ENCODE measurements at places on chromosomes 7 and 10.

DNA sequence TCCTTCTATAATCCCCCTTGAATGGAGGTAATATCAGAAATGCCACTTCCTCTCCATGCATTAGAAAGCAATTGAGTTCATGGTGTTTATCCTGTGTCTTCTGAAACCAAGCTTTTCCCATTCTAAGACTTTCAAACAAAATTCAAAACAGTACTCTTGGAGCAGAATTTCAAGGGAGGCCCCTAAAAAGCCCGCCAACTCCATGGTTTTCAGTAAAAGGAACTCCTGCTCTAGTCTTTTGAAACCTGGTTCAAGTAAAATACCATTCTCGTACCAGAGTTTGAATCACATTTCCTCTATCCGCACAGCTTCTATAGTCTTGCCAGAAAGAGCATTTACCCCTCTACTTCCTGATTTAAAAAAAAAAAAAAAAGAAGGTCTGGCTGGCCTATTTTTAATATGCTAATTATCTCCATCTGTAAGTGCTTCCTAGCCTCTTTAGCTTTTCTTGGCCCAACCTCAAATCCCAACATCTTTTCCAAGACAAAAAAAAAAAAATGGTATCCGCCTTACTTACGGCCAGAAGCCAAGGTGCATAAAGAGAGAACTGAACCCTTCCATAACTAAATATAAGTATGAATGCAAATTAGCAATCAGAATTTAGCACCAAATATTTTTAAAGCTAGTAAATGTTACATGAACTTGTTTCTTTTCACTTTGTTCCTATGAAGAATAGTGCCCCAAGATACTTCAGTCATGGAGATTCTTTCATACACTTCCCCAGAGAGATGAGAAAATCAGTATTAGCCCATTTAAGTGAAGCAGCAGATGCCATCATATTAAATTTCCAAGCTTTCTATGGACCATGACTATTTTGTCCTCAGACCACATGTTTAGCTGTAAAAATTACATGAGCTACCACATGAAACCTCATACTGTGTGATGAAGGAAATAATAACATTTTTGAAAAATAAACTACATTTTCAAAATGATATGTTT lies 199.9 kb upstream of the FAM3C start:
- no peak overlapping the region for H3K4me3 ChIP-seq
- DNase-seq, result no peak
- H3K27me3 ChIP-seq, result no peaks in the 10 kb centered on the region
- H3K36me3 ChIP-seq, result no peaks in the 10 kb centered on the region

DNA sequence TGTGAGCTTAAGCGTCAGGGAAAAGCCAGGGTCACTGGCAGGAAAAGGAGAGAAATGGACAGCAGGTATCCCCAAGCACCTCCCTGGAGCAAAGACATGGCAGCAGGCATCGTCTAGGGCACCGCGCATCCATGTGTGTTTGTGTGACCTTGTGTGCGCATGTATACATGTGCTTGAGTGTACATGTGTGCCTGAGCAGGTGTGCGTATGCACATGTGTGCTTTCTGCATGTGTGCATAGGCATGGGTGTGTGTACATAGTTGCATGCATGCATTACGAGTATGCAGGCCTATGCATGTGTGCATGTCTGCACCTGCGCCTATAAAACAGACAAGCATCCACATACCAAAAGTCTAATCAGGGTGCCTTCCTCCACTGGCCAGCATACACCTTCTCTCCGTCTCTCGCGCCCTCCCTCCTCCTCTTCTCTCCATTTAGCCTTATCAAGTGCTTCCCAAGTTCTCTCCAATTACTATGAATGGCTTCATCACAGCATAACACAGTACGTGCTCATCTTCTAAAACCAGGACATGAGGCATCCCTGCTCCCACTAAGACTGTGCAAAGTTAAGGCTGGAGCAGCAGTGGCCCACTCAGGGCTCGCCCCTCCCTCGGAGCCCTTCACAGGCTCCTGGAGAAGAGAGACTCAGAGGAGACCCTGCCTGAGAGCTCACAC lies 30.6 kb downstream of the RASGEF1A start:
- H3K27me3 ChIP-seq, result peaks cover 21% of the 10 kb centered on the region
- H3K36me3 ChIP-seq, result no peaks in the 10 kb centered on the region
- H3K4me3 ChIP-seq, result no peak overlapping the region
- no peak overlapping the region for H3K27ac ChIP-seq
- H3K4me1 ChIP-seq, result peaks cover 14% of the 10 kb centered on the region

DNA sequence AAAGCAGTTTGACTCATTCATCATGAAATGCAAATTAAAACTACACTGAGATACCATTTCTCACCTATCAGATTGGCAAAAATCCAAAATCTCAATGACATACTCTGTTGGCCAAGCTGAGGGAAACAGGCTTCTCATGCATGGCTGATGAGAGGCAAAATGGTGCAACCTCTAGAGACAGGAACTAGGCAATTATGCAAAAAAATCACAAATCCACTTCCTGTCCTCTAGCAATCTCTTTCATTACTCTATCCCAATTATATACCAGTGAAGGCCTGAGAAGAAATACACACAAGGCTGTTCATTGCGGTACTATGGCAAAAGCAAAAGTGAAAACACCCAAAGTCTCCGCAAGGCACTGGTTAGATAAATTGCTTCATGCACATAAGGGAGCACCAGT lies 25.9 kb upstream of the PTPRN2 start:
- H3K27ac ChIP-seq, result no peak overlapping the region
- no peaks in the 10 kb centered on the region for H3K27me3 ChIP-seq
- DNase-seq, result no peak
- peaks cover 20% of the 10 kb centered on the region for H3K4me1 ChIP-seq

GRCh38 chr7:120452665-120453064 lies 179.7 kb downstream of the KCND2 start:
- no peaks in the 10 kb centered on the region for H3K36me3 ChIP-seq
- no peaks in the 10 kb centered on the region for H3K27me3 ChIP-seq

DNA sequence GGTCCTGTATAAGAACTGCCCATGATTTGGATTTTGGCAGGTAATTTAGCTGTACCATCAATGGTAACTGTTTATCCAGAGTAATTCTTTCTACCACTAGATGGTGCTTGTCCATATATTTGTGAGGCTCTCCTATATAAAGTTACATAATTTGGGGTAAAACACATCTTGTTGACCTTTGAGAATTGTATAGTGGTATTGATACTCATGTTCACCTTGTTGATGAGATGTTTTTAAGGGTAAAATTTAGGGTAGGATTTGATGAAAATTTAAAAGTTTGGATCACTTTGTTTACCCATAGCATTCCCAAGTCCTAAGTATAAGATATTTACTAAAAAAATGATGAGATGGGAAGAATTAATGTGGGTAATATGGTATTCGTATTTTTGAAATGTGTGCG lies 31.6 kb downstream of the ST7 start:
- no peak overlapping the region for H3K4me3 ChIP-seq
- peaks cover 1% of the 10 kb centered on the region for H3K4me1 ChIP-seq

- H3K27me3 ChIP-seq, result peaks cover 24% of the 10 kb centered on the region
- H3K27ac ChIP-seq, result no peak within 1 kb of the TSS
- no peaks in the 10 kb centered on the region for H3K36me3 ChIP-seq
- DNase-seq, result no peak
These were observed at the start of gene LRIT2 for GRCh38 chr10:84225427-84226173. Gene LRIT2, minus strand, starts transcription at chr10:84225544. Its CDS starts 24 bp downstream, at chr10:84225520.

DNA sequence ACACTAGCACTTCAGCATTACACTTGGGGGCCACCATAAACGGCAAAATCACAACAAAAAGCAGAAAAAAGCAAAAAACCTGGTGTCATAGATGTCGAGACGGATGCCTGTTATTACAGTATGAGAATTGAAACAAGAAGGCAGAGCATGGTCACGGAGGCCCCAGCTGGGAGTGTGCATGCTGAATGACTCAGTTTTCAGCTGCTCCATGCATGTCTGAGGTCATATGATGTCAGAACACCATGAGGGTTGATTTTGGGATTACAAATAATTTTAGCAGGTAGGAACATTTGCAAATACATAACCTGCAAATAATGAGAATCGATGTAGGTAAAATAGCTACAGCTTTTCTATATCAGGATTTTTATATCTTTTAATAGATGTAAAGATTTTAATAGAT lies 19.1 kb downstream of the ZMYND11 start:
- H3K27ac ChIP-seq, result no peak overlapping the region
- no peak for DNase-seq
- no peaks in the 10 kb centered on the region for H3K4me1 ChIP-seq
- no peak overlapping the region for H3K4me3 ChIP-seq

- no peak overlapping the region for H3K4me3 ChIP-seq
- no peaks in the 10 kb centered on the region for H3K36me3 ChIP-seq
- H3K27ac ChIP-seq, result no peak overlapping the region
- no peaks in the 10 kb centered on the region for H3K27me3 ChIP-seq
These were observed 185.8 kb downstream of the HGF start for GRCh38 chr7:81583882-81584533.

GRCh38 chr10:129462257-129462795 lies 4.7 kb upstream of the MGMT start:
- H3K36me3 ChIP-seq, result no peaks in the 10 kb centered on the region
- no peaks in the 10 kb centered on the region for H3K4me1 ChIP-seq
- H3K27ac ChIP-seq, result no peak overlapping the region
- H3K4me3 ChIP-seq, result no peak overlapping the region
- H3K27me3 ChIP-seq, result peaks cover 3% of the 10 kb centered on the region

- DNase-seq, result no peak
- H3K36me3 ChIP-seq, result peaks cover 20% of the 10 kb centered on the region
- H3K4me1 ChIP-seq, result peaks cover 18% of the 10 kb centered on the region
- H3K27ac ChIP-seq, result no peak overlapping the region
- H3K27me3 ChIP-seq, result no peaks in the 10 kb centered on the region
These were observed 56.3 kb downstream of the PLXNA4 start for GRCh38 chr7:132519936-132520335.

- no peak for DNase-seq
- H3K27me3 ChIP-seq, result peaks cover 5% of the 10 kb centered on the region
- no peak overlapping the region for H3K27ac ChIP-seq
- no peak overlapping the region for H3K4me3 ChIP-seq
- no peaks in the 10 kb centered on the region for H3K4me1 ChIP-seq
These were observed 55.5 kb upstream of the LOXL4 start for GRCh38 chr10:98323221-98324164.

- no peak overlapping the region for H3K4me3 ChIP-seq
- no peaks in the 10 kb centered on the region for H3K4me1 ChIP-seq
- DNase-seq, result no peak
- H3K27ac ChIP-seq, result no peak overlapping the region
- H3K36me3 ChIP-seq, result no peaks in the 10 kb centered on the region
These were observed 933.1 kb upstream of the LRRN3 start for GRCh38 chr7:110157631-110158362.

- no peaks in the 10 kb centered on the region for H3K36me3 ChIP-seq
- no peak for DNase-seq
- no peaks in the 10 kb centered on the region for H3K4me1 ChIP-seq
- no peaks in the 10 kb centered on the region for H3K27me3 ChIP-seq
These were observed 92.5 kb upstream of the SLC13A1 start for GRCh38 chr7:123292227-123292626.

Data from activated CD4-positive, alpha-beta T cell treated with anti-CD3 and anti-CD28 coated beads, Interleukin-2, amount 10 ng/mL, durations not matched to agents 7 days and 5 days (primary cell).